ENCODE measurements at places on chromosomes 3 and 15.

- no peak for DNase-seq
Measured at GRCh38 chr3:31247850-31248562, 284.7 kb upstream of the STT3B start.

DNA sequence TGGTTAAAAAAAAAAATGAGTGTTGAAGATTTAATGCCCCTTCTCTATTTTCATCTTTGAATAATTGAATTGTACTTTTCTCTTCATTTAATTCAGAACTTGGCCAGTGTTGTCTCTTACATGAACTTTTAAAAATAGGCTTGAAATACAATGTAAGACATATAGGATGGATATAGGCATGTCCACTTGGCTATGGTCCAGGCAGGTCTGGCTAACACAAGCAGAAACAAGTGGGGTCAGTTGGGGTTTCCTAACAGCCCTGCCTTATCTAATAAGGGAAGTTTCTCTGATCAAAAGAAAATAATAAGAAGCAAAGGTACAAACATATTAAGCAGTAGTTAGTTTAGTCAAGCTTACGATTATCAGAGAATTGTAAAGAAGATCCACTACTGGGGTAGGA is 19.1 kb upstream of the PAK6 start:
- DNase-seq: no peak

DNA sequence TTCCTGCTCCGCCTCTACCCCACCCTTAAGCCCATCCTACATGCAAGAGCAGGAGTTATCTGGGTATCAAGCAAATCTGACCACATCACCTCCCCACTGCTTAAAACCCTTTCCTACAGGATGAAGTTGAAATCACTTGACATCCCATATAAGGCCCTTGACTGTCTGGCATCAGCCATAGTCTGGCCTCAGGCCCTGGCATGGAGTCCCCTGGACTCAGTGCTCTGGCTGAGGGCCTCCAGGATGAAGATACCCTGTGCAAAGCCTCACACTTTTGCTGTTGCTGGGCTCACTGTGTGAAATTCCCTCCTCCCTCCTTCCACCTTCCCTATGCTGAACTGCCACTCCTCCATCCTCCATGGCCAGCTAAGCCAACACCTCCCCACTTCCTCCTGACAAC is 65.2 kb upstream of the GLCE start:
- no peak for DNase-seq

DNA sequence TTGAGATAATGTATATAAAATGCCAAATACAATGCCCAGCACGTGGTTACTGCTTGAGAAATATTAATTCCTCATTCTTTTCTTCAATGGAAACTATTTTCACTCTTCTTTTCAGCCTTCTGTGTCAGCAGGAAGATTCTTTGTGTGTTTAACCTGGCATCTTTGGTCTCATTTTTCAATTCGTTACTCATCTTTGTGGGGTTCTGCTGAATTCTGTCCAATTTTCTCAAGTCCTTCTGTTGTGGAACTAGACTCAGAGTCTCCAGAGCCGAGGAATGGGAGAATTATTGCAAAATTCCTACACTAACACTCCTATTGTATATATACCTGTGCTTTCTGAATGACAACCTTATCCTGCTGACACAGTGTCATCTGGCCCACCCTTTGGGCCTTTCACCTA is 96.8 kb upstream of the RGMA start:
- no peak for DNase-seq

- no peak for DNase-seq
Measured at GRCh38 chr3:34132069-34132692, 333.8 kb downstream of the PDCD6IP start.

GRCh38 chr15:77037388-77038209 is 33.3 kb downstream of the TSPAN3 start:
- DNase-seq: no peak

DNA sequence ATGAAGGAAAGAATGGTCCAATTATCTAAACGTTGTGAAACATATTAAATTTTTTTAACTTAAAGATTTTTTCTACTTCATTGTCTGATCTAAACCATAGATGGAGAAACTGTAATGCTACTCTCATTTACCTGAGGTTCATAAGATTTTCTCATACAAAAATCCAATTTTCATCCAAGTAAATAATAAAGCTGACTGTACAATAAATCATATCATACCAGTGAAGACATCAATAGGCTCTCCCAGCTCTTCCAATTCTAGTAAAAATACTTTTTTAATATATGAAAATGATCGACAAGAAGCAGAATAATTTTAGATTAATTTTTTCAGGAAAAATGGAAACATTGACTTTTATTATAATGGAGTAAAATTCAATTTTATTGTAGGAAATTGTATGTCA is 260.8 kb downstream of the GABRG3 start:
- DNase-seq: no peak

GRCh38 chr3:168714609-168715240 is 619.0 kb upstream of the GOLIM4 start:
- no peak for DNase-seq

GRCh38 chr3:3189102-3189727 is 9.7 kb upstream of the CRBN start:
- DNase-seq: no peak
